T-helper 2 cell (primary cell): ENCODE measurements at places on chromosomes 7 and 10.

GRCh38 chr10:73413108-73413527 is 740 bp downstream of the ANXA7 start:
- DNase-seq, result peak; percentile 12

DNA sequence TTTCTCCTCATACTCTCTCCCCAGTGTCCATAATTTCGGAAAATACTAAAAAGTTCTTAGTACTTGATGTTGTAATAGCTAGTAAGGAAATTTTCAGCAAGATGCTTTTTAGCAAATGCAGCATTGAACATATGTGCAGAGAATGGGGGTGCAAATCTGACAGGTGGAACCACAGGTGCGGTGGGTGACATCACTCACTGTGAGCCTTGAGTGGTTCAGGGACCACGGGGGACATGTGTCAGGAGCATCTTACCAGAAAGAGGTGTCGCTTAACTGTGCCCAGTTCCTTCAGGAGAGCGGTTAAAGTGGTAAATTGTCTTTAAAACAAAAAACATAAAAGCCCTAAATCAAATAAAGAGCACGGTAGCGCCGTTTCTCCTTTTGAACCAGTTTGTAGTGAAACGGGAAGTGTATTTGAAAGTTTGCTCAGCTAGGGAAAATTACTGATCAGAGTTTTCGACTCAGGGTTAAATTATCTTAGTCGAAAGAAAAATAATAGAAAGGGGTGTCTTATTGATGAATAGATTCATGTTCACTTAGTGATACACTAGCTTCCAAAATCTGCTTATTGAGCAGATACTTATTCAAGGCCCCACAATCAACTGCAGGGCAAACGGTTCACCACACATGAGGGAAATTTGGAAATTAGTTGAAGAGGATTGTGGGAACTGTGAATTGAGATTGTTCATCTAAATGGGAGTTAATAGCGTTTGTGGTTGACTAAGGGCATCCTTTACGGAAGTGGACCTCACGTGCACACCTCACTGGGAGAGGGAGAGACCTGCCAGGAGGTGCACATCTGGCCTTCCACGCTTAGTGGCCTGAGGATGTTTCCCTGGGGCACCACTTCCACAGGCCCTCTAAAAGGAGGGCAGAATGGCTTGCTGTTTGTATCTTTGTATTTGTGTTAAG is 12.7 kb downstream of the CUL1 start:
- no peak for DNase-seq

DNA sequence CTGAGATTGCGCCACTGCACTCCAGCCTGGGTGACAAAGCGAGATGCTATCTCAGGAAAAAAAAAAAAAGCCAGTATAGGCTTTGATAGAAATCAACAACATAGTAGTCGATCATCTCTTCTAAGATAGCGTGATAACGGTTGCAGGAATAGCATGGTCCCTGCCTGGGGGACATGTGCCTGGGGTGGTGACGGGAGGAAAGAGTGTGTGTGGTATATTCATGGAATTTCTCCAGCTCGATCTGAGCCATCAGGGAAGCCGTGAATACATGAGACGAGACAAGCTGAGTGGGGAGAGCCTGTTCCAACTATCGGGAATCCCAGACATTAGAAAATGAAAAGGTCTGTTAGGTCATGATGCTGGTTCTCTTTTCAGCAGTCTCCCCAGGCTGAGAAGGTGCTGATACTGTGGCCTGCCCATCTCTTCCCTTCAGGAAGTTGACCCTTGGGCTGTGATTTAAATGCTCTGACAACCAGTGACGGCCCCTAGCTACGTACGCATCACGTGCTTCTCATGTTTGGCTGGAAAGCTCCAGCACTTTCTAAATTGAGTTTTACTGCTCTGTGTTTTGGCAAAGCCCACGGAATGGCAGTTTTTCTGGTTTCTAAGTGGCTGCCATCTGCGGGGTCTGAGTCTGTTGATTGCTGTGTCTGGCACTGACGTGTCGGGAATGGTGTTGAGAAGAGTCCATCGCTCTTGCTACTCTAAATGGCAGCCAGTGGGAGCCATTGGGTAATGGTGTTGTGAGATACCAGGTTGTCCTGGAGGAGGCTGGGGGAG is 229.3 kb downstream of the CCDC3 start:
- DNase-seq, result no peak

DNA sequence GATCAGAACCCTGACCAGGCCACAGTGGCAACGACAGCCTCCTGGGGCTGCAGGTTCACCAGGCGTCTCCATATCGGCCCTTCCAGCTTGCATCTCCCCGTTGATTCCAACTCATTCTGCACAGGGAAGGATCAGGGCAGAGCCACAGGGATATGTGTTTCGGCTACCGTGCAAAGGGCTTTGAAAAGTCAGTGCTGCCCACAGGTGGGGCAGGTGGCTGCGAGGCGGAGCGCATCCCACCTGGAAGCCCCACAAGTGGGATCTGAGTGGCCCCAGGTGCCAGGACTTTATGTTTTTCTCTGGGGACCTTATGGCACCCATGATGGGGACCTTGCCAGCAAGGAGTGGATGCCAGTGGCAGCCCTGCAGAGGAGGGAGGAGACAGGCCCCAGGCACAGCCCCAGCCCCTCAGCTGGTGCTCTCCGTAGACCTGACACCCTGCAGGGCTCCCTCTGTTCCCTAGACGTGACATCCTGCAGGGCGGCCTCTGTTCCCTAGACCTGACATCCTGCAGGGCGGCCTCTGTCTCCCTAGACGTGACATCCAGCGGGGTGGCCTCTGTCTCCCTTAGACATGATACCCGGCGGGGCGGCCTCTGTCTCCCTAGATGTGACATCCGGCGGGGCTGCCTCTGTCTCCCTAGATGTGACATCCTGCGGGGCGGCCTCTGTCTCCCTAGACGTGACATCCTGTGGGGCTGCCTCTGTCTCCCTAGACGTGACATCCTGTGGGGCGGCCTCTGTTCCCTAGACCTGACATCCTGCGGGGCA is 189.4 kb downstream of the ELFN1 start:
- no peak for DNase-seq
